ENCODE measurements at places on chromosomes 5 and 9.

GRCh38 chr5:60686157-60686556 is 13.8 kb downstream of the DEPDC1B start:
- DNase-seq = no peak

GRCh38 chr5:137086342-137086741 is 412.8 kb downstream of the SPOCK1 start:
- no peak for DNase-seq

- no peak for DNase-seq
These were observed 66.1 kb upstream of the TYRP1 start for GRCh38 chr9:12627096-12627495.

DNA sequence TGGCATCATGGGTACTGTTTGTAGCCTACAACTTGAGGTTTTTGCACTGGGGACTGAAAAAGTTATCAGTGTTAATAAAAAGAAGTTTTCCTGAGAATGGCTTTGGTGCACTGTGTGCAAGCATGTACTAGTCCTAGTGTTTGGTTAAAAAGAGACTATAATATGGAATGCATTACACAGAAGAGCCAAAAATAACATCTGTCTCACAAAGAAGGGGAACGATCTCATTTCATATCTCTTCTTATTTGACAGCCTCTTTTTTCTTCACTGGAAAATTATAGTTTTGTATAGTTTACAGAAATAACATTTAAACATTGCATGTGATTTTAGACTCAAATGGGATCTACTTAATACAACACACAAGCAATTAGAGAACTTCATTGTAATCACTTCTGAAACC is 127.0 kb upstream of the GDNF start:
- DNase-seq = no peak

- no peak for DNase-seq
These were observed 998.9 kb upstream of the CDH6 start for GRCh38 chr5:30194595-30194994.

DNA sequence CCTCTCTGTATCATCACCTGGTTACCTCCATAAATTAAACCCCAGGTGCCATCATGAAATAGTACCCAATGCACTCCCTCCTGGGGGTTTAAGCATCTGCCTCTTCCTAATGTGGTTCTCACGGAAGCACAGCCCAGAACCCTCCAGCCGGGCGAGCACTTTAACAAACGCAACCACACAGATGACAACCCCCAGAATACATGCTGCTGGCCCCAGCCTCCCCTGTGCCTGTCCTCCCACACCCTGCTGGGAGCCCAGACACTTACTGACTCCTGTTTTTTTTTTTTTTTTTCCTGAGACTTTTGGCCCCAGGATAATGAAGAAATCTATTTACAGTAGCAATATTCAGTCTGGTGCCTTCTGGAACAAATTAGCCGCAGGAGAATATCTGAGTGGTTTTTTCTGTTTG is 50.0 kb upstream of the COL5A1 start:
- no peak for DNase-seq

- DNase-seq = no peak
These were observed 1.8 kb downstream of the PRR7 start for GRCh38 chr5:177448244-177448950.

DNA sequence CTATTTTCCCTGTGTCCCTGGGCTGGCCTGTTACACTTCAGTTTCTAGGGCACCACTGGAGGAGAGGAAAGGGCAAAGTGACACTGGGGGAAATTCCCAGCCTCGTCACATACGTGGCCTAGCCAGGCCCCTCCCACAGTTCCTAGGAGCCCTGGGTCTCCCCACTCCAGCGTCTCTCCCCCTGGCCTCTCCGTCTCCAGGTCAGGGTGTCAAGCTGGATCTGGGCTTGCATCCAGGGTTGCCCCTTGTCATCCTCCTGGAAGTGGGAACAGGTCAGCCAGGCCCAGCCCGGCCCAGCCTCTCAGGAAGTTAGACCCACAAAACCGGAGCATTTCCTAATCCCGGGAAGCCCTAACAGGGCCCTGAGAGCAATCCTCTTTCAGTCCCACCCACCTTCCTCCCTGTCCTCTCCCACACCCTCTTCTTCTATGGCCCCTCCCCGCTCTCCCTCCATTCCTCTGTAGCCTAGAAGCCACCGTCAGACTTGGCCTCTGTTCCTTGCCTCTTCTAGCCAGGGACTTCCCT is 4.7 kb upstream of the TNIP1 start:
- DNase-seq = no peak

Measured in head of caudate nucleus (tissue), 42 donors.